ENCODE measurements at places on chromosomes 6 and 20. TPM values are rescaled to one million over a fixed set of nuclear protein-coding genes. Genes with fewer than 3 reads are reported as not detected.
A peak's percentile ranks its signal among the peaks of the same experiment; 100 is the strongest.

The PPP1R16B gene
- 3.9 TPM for total RNA-seq

The AAR2 gene
- 39.1 TPM for total RNA-seq

The FOXF2 gene
- 37.8 TPM for total RNA-seq

The CFB gene
- 33.5 TPM for total RNA-seq

The OLIG3 gene
- not detected for total RNA-seq

- H3K36me3 ChIP-seq = no peaks in the 10 kb centered on the region
- H3K27ac ChIP-seq = peak overlapping the region; percentile 65
- no peaks in the 10 kb centered on the region for H3K27me3 ChIP-seq
- H3K4me1 ChIP-seq = peaks cover 11% of the 10 kb centered on the region
- no peak overlapping the region for H3K4me3 ChIP-seq
These were observed 187.4 kb upstream of the TAB2 start for GRCh38 chr6:149130090-149130489.

- no peaks in the 10 kb centered on the region for H3K36me3 ChIP-seq
- H3K4me3 ChIP-seq = no peak overlapping the region
- H3K27me3 ChIP-seq = peaks cover 78% of the 10 kb centered on the region
- H3K4me1 ChIP-seq = peaks cover 5% of the 10 kb centered on the region
These were observed 15.8 kb upstream of the HCK start for GRCh38 chr20:32036252-32036651.

DNA sequence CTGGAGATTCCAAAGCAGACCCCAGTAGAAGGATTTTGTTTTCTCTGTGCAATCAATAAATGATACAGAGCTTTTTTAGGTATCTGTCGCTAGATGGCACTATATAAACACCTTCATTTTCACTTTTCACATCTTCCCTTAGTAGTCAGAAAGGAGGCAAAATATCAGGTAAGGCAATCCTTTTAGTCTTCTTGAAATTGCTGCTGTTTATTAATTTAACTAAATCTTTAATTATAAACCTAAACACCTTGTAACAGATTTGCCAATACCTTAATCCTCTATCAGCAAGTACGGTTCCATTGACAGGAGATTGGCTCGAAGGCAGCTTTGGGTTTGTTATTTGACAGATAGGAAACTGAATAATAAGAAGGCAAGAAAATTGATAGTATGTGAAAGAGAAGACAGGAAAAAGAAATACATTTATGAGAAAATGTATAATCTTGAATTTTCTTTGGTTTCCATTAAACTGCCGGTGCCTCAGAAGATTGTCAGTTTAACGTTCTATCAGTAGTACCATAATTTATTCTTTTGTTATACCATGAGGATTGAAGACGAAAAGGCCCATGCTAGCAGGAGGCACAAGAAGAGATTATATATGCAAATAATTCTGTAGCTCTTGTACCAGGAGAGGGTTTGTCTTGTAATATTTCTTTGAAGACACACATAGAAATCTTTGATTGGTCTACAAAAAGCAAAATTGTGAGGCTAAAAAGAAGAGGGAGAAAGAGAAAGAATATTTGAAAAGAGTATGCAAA, 23.5 kb upstream of the IBTK start:
- no peak overlapping the region for H3K27ac ChIP-seq
- no peaks in the 10 kb centered on the region for H3K4me1 ChIP-seq
- no peak for DNase-seq
- H3K36me3 ChIP-seq = no peaks in the 10 kb centered on the region

GRCh38 chr6:73854998-73855718, 159.2 kb downstream of the CD109 start:
- no peaks in the 10 kb centered on the region for H3K36me3 ChIP-seq
- peaks cover 9% of the 10 kb centered on the region for H3K4me1 ChIP-seq
- no peaks in the 10 kb centered on the region for H3K27me3 ChIP-seq
- H3K4me3 ChIP-seq = peak overlapping the region; percentile 9

GRCh38 chr6:31729515-31729978, 448 bp upstream of the DDAH2 start:
- H3K27ac ChIP-seq = peak overlapping the region; percentile 96
- DNase-seq = peak; percentile 97
- no peaks in the 10 kb centered on the region for H3K27me3 ChIP-seq
- H3K4me1 ChIP-seq = peaks cover 30% of the 10 kb centered on the region
- peak overlapping the region; percentile 82 for H3K4me3 ChIP-seq

DNA sequence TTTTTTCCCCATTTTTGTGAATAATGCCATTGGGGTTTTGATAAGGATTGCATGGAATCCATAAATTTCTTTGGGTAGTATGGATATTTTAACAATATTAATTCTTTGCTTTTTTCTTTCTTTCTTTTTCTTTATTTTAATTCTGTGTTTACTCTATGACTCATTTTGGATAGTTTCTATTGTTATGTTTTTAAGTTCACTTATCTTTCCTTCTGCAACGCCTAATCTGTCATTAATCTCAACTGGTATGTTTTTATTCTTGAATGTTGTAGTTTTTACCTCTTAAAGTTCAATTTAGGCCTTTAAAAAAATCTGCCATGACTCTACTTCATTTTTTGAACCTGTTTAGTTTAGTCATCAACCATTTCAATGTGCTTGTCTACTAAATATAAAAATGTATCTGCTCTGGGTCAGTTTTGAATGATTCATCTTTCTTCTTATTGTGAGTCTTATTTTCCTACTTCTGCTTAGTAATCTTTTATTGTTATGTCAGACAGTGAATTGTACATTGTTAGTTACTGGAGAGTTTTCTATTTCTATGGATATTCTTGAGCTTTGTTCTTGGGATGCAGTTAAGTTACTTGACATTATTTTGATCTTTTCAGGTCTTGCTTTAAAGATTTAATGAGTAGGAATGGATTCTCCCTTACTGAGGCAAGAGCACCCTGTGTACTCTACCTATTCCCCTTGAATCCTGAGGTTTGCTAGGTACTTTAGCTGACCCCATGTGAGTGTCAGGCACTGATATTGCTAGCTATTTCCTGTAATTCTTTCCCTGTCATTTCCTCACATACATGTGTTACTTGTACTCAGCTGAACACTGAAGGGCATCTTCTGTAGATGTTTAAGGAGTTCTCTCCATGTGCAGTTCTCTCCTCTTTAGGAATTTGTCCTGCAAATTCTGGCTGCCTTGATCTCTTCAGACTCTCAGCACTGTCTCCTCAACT, 104.2 kb downstream of the TFAP2B start:
- no peaks in the 10 kb centered on the region for H3K4me1 ChIP-seq
- DNase-seq = no peak
- no peaks in the 10 kb centered on the region for H3K27me3 ChIP-seq
- no peak overlapping the region for H3K27ac ChIP-seq
- no peaks in the 10 kb centered on the region for H3K36me3 ChIP-seq

DNA sequence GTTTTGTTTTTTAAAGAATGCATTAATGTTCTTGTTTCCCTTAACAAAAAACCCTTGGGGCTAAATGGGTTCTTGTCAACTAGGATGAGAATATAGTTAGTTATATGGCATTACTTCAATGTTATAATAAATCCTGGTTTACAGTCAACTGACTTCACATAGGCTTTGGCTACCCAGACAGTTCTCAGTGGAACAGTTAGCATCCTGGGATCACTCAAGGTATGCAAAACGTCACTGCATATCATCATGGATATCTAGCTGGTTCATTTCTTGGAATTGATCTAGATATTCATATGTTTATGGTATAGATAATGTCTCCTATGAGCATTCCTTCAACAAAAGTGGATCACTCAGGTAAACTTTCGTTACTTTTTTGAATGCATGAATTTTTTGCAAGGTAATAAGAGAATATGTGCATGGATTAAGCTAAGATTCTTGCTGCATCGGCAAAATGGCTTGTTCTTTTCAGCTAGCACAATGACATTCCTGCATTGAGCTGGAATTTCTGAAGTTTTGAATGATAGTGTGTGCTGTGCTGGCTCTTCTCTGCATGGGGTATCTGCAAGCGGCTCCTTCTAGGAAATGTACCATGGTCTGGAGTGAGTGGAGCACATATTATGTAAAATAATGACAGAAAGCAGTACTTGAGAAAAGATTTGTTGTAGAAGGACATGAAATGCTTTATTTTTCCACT, 138.9 kb downstream of the ADGRG6 start:
- no peak overlapping the region for H3K4me3 ChIP-seq
- H3K27me3 ChIP-seq = no peaks in the 10 kb centered on the region
- no peak overlapping the region for H3K27ac ChIP-seq
- DNase-seq = no peak
- no peaks in the 10 kb centered on the region for H3K4me1 ChIP-seq

- no peaks in the 10 kb centered on the region for H3K36me3 ChIP-seq
- peak; percentile 14 for DNase-seq
- H3K27ac ChIP-seq = no peak overlapping the region
- H3K27me3 ChIP-seq = no peaks in the 10 kb centered on the region
- no peak overlapping the region for H3K4me3 ChIP-seq
These were observed 46.6 kb upstream of the AFDN start for GRCh38 chr6:167779993-167780655.
